Eye (tissue), 1 donor: ENCODE measurements at places on chromosomes 7 and 10.
A peak's percentile ranks its signal among the peaks of the same experiment; 100 is the strongest.

DNA sequence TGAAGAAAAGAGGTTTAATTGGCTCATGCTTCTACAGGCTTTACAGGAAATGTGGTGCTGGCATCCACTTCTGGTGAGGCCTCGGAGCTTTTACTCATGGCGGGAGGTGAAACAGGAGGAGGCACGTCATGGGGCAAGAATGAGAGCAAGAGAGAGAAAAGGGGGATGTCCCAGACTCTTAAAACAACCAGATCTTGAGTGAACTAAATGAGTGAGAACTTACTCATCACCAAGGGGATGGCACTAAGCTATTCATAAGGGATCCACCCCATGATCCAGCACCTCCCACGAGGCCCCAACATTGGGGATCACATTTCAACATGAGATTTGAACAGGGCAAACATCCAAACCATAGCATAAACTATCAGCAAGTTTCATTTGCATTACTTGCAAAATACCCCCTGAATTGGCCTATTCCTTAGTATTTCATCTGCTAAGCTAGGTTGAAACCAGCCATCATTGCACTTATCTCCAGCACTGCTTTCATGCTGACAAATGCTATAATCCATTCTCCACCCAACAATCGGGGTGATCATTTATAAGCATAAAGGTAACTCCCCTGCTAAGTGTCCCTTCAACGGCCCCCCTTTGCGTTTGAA is 179.0 kb downstream of the NOC3L start:
- DNase-seq: peak; percentile 2

DNA sequence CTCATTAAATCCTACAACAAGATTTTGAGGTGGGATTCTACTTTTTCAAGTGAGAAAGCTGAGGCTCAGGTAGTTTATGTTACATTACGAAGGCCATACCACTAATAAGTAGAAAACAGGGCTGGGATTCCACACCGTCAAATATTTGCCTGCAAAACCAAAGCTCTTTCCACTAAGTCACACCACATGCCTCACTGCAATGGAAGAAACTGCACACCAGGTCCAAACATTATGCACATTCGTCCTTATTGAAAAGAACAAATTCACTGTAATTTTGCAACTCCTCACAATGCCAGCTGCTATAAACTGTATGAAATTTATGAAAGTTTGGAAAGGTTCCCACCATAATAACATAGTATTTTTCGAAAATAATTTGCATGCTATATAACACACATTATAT is 66.5 kb downstream of the DGKB start:
- DNase-seq: no peak

GRCh38 chr10:123835575-123835974 is 56.0 kb downstream of the CPXM2 start:
- no peak for DNase-seq

DNA sequence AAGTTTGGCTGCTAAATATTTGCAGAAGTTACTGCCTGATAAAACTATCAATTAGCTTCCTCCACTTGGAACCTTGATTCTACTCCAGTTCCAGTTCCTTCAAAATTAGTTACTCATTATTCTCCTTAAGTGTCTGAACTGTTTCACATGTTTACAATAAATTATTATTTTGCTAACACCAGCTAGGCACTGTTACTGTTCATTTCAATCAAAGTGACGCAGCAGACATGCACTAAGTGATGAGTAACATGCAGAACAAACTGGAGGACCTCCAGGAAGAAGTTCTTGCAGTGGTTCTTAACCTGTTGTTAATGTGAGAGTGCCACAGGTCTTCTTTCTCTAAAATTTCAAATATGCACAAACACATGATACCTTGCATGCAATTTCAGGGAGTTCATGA is 491.8 kb upstream of the SEMA3A start:
- no peak for DNase-seq

DNA sequence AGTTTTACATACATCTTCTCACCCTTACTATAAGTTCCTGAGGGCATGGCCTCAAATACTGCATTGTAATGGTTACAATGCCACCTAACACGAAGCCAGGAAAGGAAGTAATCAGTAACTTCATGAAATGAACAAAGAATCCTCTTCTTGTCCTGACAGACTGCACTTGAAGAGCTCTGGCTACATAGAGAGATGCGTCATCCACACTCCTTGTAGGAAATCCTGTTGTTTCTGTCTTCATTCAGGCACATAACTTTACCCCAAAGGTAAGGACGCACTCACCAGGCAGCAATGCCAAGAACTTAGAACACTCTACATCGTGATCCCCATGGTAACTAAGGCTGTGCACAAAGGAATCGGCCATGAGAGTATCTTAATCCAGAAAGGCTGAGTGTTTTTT is 80.3 kb upstream of the ARID5B start:
- no peak for DNase-seq

GRCh38 chr7:117756586-117757085 is 116.6 kb downstream of the CTTNBP2 start:
- DNase-seq: no peak

GRCh38 chr7:151725844-151726651 is 150.9 kb downstream of the PRKAG2 start:
- no peak for DNase-seq

- peak; percentile 31 for DNase-seq
These were observed 48.5 kb downstream of the HERPUD2 start for GRCh38 chr7:35646289-35647023.

DNA sequence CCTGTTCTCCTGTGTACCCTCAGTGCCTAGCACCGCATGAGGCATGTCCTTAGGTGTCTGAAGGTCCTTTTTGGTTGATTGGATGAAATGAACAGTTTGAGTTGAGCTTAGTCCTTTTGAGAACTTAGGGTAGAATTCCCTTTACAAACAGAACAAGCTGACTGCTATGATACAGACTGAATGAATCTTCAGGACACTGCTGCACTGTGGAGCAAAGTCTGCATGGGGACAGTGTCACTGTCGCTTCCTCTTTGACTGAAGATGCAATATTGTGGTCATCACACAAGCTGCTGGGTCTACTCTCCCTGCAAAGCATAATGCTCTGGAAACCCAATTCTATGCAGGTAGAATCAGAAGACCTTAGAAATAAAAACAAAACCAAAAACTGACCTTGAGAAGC is 8.6 kb upstream of the PLAU start:
- no peak for DNase-seq

DNA sequence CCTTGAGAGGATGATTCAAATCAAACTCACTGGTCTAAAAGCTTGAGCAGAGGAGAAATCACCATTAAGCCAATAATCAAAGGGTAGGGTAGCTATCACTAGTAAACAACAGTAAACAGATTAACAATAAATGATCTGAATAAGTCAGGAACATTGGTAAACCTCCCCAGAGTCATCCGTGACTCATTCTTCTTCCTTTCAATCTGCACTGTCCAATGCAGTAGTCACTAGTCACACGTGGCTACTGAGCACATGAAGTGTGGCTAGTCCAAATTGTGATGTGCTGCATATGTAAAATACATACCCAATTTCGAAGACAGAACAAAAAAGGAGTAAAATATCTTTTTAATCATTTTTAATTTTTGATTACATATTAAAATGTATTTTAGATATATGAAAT is 64.0 kb downstream of the ERCC6 start:
- no peak for DNase-seq

GRCh38 chr7:477626-478220 is 41.9 kb downstream of the PDGFA start:
- no peak for DNase-seq

DNA sequence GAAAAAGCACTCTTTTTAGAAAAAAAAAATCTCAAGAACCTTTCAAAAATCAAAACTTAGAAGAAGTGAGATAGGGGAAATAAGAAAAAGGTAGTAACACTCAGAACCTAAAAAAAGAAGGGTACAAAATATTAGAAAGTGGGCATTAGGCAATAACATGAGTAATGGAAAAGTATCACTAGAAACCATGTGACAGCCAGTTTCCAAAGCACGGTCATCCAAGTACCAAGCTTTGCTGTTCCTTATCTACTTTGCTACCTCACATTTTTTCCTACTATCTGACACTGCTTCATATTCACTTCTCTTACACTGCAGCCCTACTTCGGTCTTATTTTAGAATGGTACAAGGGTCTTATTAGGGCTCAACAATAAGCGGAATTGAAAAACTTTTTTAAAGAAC is 30.3 kb downstream of the IMMP2L start:
- DNase-seq: no peak

- peak; percentile 33 for DNase-seq
These were observed 693.6 kb downstream of the PHTF2 start for GRCh38 chr7:78492146-78492545.

- no peak for DNase-seq
These were observed 93.9 kb downstream of the DNAJB6 start for GRCh38 chr7:157430721-157431120.

DNA sequence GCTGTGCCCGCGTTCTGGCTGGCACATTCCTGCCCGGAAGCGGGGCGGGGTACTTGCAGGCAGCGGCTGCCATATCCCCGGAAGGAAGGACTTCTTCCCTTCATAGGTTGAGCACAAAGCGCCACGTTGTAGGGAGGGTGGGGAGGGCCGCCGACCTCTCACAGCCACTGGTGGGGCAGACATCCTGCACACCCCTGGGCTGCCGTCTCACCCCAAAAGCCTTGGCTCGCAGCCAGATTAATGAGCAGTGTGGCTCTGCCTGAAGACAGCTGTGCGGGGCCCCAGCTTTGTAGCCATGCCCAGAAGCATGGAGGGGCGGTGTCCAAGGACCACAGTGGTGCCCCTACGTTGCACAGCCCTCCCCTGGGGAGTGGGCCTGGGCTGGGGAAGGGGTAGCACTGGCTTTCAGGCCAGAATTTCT is 54.3 kb upstream of the DPYSL4 start:
- DNase-seq: no peak

DNA sequence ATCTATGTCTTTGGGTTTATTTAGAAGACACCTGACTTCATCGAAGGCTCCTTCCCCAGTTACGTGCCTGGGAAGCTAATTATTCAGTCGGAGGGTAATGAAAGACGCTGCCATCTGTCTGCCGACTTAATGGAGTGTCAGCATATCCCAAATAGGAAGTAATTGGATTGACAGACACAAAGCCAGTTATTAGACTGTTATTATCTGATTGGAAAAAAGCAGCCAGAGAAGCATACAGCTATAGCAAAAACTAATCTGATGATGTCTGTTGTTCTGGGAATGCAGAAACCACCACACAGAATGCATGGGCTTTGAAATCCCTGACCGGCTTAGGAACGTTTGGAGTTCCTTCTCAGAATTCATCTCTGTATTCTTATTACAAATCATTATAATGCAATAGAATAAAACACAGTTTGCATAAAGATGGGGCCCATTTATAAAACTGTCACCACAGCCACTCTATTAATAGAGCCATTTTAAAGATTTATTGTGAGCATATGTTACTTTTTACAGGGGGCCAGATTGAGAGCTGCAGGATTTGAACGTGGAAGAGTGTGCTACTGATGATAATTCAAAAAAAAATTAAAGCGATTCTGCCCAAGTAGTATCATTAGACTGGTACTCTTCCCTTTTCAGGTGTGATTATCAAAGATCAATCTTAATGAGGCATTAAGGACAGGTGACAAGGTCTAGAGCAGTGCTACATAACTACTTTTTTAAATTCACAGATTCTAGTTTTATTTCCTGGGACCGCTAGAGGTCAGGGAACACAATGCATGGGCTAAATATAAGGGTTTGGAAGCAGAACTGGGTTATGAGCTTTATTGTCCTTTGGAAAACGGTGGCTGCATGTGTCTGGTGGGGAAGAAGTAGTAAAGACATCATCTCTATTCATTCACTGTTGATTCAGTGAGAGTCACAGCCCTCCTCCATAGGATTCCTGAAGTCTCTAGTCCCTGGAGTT is 330.1 kb upstream of the LRGUK start:
- DNase-seq: peak; percentile 54

DNA sequence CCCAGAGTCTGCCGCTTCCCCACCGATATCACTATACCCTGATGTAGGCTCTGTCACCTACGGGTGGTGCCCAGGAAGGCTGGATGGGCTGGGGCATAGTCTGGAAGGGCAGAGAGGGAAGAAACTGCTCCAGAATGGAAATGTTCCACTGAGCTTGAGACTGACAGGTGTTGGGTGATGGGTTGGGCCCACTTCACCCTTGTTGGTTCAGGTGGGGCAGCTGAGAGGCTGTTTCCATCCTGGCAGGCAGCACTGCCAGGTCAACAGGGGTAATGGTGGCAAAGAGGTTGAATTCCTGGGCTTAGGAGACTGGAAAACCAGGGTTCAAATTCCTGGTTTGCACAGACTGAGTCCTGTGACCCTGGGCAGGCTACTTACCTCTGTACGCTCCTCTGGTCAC is 28.5 kb upstream of the FRAT2 start:
- DNase-seq: no peak

DNA sequence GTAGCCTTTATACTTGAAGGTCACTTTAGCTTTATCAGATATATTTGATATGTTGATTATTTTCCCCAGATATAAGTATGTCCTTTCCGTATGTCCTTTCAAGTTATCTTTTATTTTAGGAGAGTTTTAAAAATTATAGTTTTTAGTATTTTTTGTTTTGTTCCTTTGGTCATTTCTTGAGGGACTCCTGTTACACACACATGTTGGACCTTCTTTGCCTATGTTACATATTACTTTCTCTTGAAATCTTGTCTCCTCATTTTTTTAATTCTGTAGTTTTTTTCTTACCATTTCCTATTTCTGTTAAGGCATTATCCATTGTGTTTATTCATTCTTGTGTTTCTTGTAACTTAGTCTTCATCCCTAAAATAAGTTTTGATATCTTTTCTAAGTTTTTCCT is 23.9 kb downstream of the GLCCI1 start:
- peak; percentile 39 for DNase-seq

GRCh38 chr10:68572151-68572550 is 12.0 kb downstream of the TET1 start:
- DNase-seq: no peak

DNA sequence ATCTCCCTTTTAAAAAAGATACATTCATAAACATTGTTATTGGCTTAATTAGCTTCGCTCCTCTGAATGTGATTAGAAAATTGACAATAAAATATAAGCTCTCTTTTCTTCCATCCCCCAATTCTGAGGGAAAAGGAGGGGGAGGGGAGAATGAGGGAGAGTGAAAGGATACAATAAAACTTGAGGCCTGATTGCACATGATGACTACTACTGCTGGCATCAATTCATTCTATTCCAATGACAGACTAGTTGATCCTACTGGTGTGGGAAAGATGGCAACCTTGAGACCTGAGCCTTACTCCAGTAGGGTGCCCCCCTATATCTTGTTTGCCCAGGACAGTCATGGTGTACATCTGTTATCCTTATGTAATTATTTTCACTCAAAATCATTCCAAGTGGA is 4.5 kb upstream of the IQUB start:
- DNase-seq: no peak

DNA sequence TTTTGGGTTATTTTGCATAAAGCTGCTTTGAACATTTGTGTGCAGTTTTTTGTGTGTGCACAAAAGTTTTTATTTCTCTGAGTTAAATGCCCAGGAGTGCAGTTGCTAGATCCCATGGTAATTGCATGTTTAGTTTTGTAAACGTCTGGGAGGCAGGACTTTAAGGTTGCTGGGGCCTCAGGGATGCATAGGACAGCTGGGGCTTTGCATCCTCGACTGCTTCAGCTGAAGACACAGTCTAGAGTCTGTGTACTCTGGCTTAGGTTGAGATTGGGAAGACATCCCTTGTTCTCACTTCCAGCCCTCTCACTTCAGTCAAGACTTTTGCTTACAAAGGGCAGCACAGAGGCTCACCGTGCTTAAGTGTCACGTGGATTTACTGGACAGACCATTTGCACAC is 94.5 kb upstream of the INSYN2A start:
- DNase-seq: no peak
